ENCODE measurements at places on chromosomes 12 and 14.

DNA sequence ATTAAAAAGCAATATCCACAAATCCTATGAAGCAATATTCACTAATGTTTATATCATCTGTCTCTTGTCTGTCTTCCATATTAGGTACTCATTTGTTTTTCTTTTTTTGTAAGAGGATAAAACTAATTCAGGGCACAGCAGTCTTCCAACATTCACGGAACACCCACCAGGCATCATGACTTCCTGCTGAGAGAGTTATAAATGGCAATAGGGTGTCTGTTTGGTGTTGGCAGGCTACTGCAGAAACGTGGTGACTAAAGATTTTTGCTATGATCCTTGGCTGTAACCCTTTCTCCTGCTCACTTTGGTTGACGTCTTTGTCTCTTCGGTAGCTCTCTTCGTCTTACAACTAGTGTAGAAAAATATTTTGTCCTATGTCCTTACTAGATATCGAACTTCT is 860.6 kb upstream of the MGAT4C start:
- no peak for DNase-seq

GRCh38 chr14:102158797-102159196 is 19.1 kb downstream of the WDR20 start:
- no peak for DNase-seq

DNA sequence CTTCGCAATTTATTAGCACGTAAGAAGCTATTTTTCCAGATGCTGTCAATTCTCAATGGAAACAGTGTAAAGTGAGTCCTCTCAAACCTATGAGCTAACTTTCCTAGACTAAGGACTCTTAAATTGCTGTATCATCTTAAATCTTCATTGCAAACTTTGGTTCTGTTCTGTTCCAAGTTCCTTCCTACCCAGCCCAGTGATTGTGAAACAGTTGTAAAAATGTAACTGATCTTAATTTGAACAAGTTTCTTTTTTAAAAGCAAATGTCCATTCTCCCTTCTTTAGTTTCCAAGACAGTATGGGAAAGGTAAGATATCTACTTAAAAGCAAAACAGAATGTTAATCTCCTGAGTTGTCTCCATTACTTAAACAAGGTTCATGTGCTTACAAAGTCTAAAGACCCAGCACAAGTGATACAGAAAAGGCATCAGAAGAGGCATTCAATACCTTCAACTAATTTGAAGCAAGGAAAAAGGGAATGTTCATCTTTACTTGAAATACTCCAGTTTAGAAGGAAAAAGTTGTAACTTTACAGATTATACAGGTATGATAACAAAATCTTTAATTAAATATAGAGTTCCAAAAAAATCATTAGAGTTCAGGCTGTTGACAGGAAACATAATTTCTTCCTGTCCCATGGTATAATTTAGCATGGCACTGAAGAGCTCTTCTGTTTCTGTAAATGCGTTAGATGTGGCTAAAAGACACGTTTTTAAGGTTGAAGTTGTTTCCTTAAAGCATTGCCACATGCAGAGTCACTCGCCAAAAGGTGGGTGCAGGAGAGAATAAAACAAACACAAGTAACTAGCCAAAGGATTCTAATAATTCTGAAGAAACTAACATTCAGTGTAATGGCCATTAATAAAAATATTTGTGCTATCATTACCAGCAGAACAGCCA is 101.5 kb upstream of the USP15 start:
- no peak for DNase-seq

- no peak for DNase-seq
These were observed 302.7 kb downstream of the CCER1 start for GRCh38 chr12:90652280-90652679.

DNA sequence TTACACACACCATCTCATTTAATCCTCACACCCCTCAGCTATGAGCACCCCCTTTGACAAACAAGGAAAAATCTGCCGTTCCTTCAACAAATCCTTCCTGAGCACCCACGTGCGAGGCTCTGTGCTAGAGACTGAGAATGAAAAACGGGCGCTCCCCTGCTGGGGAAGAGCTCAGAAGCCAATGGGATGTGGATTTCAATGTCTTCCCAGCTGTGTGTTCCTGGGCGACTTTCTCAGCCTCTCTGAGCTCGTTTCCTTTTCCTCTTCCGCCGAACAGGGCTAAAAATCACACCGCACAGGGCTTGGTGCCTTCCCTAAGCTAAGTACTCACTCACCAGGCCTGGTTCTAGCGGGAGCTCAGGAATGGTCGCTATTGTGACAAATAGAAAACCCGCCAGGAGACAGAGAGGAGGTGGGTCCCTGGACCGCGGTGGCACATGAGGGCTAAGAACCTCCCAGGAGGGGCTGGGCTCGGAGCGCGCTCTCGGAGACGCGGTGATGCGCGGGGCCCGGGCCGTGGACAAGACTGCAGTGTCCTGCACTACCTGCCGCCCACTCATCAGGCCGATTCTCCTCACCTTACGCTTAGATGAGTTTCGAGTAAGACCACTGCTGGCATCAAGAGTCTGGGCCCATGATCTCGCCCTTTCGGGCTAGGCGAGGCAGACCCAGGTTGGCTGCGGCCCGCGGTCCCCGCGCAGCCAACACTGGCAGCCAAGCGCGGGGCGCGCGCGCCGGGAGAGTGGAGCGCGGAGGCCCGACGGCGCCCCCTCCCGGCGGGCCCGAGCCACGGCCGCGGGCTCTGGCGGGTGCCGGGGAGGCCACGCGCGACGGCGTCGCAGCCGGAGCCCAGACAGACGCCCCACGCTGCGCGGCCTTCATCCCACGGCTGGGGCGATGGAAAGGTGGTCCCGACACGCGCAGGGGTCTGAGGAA is 17.0 kb downstream of the ZDHHC22 start:
- no peak for DNase-seq

DNA sequence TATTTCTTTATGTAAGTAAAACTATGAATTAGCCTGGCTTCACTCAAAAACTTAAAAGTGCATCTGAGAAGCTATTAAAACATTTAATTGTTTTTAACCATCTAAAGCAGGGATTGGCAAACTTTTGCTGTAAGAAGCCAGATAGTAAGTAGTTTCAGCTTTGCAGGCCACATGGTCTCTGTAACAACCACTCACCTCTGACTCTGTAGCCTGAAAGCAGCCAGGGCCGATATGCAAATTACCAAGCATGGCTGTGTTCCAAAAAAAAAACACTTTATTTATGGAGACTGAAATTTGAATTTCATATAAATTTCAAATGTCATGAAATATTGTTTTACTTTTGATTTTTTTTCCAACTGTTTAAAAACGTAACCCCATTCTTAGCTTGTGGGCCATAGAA is 95.3 kb downstream of the CIT start:
- DNase-seq, result no peak

- no peak for DNase-seq
These were observed 111.9 kb downstream of the LGR5 start for GRCh38 chr12:71551529-71551928.

DNA sequence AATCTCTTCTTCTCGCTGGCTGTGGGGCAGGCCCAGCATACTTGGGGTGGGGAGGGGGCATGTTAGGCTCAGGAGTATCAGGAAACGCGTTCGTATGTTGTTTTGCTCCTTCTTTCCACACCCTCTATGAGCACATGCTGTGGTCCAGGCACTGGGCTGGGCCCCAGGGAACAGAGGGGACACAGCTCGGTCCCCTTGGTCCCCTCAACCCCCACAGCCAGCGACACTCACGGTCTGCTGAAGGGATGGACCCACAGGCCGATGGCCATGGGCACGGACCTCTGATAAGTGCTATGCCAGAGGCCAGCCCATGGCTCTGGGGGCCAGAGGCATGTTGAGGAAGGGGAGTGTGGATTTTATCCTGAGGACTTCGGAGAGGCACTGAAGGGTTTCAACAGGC is 6.2 kb downstream of the IFI27 start:
- DNase-seq, result no peak

- no peak for DNase-seq
These were observed 850 bp downstream of the SMOC1 start for GRCh38 chr14:69880044-69880487.

- no peak for DNase-seq
These were observed 132.8 kb downstream of the BCL11B start for GRCh38 chr14:99138999-99139865.

- no peak for DNase-seq
These were observed 126.9 kb downstream of the SLC25A47 start for GRCh38 chr14:100450049-100450448.

DNA sequence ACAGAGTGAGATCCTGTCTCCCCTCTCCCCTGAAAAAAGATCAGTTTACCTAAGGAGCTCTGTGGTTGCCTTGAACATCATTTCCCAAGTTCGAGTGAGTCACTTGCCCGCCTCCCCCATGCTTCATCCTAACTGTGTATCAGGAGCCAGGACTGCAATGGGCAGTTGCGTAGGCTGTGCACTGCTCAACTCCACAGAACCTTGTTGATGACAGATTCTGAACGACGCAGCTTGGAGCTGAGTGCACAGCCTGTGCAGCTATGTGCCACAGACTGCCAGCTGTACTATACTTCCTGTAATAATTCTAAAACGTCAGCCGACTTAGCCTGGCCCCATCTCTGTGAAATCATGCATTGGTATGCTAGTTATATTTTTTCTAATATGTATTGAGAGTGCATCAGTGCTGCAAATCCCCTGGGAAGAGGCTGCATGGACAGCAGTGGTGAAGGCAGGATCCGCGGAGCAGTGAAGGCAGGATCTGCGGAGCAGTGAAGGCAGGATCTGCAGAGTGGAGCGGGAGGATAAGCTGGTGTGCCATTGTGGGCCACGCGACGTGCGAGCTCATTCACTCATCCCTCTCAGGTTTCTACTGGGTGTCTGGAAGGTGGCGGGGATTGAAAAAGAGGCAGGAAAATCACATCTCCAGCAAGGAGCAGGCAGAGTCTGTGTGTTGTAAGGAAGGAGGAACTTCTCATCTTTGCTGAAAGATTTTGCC is 80.8 kb downstream of the GALNT9 start:
- DNase-seq, result no peak

DNA sequence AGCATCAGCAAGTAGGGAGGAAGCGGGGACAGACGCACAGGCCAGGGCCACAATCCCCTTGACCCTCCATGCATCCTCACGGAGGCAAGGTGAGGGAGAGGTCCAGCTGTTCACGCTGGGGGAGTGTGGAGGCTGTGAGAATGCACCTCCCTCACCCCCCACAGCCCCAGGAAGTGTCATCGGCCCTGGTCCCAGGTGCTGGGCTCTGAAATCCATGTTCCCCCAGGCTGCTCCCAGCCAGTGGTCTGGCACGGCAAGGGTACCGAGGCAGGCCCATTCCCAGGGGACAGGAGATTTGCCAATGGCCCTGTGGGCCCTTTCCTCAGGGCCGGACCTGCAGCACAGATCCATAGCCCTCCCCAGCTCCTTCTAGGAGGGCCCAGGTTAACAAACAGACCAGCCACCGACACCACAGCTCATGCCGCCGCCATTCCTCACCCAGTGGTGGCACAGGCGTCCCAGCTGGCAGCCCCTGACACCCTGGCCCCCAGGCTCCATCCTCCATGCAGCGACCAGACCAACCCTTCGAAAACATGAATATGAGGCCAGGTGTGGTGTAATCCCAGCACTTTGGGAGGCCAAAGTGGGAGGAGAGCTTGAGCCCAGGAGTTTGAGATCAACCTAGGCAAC is 21.9 kb upstream of the EIF5 start:
- no peak for DNase-seq

GRCh38 chr14:104506461-104507253 is 72.9 kb upstream of the C14orf180 start:
- DNase-seq, result no peak

- DNase-seq, result no peak
These were observed 257.8 kb downstream of the DPF3 start for GRCh38 chr14:72636094-72636493.

DNA sequence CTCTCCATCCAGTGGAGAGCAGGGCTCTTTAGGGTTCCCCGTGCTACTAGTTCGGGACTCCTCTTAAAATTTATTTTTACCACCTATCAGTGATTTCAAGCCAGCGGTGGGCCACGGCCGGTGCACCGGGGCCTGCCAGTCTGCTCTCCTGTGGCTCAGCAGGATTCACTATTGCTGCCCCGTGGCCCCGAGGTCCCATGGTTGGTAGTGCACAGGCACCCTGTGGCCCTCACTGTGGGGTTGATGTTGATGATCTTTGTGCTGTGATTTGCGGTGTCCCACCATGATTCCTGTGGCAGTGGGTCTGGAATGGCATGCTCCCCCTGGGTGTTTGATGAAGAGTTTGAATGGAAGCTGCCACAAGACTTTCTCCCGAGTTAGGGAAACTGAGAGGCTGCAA is 12.6 kb upstream of the MEG3 start:
- no peak for DNase-seq

DNA sequence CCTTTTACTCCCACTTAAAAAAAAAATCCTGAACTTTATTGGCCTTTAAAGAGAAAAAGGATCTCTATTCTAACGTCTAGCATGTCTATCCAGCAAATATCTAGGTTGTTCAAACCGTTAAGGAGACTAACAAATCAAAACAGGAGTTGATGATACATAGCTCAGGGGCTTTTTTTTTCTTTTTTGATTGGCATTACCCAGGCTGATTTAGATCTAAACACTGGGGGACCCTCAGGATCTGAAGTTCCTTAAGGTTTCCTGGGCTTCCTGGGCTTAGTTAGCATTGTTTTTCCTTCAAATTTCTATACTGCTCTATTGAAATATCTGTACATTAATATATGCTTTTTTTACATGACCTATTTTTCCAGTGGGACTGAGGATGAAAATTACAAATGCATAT is 42.3 kb downstream of the EFCAB11 start:
- DNase-seq, result no peak

DNA sequence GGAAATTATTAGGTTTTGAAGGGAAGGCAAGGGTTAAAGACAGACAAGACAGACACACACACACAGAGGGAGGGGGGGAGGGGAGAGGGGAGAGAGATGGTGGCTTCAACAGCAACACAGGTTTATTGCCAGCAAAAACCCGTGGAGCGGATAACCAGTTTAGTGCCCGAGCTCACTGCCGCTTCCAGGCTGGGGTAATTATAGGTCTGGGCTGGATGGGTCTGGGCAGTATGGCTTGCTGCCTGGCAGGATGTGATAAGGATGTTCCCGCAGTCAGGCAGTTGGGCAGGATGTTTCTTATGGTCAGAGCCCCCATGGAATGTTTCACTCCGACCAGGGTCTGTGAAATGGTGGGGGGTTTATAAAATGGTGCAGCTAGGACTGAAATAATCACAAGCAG is 4.4 kb upstream of the TDRD9 start:
- no peak for DNase-seq

GRCh38 chr12:44077294-44077693 is 241.4 kb downstream of the TMEM117 start:
- DNase-seq, result no peak

DNA sequence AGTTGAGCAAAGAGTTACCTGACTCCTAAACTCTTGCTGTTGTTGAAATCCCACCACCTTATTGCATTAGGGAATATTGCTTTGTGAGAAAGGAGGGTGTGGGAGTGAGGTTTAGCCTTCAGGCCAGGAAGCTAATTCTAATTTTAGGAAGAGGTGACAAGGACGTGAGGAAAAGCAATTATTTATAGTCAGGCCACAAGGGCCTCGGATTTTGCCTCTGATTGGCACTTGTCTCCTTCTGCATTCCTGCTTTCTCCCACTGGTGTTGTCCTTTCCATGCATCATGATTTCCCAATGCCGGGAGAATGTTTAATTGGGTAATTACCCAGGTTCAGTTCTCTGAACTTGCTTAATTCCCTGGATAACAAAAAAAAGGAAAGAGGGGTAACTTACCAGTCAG is 37.9 kb upstream of the SLC38A2 start:
- no peak for DNase-seq

Measured in BJ (cell line).